ENCODE measurements at places on chromosomes 3 and 15.

DNA sequence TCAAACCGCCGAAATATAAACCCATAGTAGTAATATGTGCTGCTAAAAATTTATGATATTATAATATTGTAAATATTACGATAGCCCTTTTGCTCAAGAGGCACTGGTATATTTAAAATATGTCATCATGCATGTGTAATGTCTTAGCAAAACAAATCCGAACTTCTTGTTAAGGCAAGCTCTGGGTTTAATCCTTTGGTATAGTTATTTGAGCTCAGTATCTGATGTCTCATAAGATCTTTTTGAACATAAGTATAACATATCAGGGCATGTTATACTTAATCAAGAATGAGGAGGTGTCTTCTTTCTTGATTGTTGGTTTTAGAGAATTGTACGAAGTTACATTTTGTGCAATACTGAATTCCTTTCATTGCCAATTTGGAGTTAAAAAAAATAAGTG lies 154.1 kb upstream of the CBLB start:
- DNase-seq, result no peak

DNA sequence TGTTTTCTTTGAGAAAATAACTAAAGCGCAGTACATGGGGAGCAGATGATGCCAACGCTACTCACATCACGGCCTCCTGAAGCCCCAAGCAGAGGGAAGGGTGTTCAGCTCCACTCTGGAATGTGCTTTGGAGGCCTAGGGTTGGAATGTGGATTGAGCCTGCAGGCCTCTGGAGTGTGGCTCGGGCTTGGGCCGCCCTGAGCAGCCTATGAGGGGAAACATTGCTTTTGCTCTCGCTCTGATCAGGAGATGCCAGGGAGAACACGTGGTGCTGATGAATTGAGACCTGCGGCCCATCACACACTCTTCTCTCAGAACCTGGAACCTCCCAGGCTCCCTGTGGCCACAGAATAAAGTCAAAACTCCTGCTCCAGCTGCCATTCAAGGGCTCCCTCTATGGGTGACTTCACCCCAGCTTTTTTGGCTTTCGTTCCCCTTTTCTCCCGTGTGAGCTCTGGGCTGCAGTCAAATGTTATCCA lies 23.3 kb downstream of the CCDC13 start:
- no peak for DNase-seq

GRCh38 chr3:193853511-193854219 lies 260.7 kb downstream of the OPA1 start:
- no peak for DNase-seq

GRCh38 chr15:57422113-57422754 lies 45.9 kb downstream of the CGNL1 start:
- DNase-seq, result no peak

- no peak for DNase-seq
Observed at GRCh38 chr3:55955891-55956477, 468.9 kb upstream of the WNT5A start.

DNA sequence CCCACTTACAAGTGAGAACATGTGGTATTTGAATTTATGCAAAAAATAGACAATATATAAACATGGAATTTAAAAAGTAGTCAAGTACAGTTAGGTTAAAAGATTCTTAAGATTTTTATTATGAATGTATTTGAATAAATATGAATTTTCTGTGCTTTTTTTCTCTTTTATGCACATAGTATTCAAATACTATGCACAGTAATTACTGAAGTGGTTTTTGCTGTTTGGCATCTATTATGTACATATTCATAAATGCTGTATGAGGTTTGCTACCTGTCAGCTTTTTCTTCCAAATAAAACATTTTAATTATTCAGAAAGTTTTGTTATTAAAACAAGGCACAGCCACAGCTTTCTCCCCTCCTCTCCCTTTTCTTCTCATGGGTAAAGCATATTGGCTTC lies 1272.7 kb downstream of the NSUN3 start:
- no peak for DNase-seq

GRCh38 chr3:178174201-178174915 lies 361.9 kb upstream of the KCNMB2 start:
- no peak for DNase-seq

DNA sequence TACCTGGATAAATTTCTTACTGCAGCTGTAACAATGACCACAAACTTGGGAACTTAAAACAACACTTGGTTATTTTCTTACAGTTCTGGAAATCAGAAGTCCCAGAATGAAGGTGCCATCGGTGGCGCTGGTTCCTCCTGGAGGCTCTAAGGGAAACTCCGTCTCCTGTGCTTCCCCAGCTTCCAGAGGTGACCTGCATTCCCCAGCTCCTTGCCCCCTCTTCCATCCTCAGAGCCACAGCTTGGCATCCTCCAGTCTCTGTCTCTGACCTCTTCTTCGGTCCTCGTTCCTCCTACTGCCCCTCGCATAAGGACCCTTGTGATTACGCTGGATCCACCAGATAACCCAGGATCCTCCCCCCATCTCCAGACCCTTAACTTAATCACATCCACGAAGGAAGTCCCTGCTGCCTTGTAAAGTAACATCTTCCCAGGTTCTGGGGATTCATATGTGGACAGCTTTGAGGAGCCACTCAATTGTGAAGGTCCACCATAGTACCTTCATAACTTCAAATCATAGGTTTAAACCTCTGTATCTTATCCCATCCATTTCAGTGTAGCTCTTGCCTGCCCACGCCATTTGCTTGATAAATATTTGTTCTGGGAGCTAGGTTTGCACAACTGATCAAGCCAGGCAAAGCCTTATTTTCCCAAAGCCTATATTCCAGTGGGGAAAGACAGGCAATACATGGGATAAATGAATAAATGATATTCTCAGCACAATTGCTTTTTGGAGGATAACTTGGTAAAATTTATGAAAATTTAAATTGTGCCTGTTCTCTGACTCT lies 34.8 kb downstream of the KLF15 start:
- no peak for DNase-seq

GRCh38 chr3:36362216-36362615 lies 18.1 kb upstream of the STAC start:
- no peak for DNase-seq

DNA sequence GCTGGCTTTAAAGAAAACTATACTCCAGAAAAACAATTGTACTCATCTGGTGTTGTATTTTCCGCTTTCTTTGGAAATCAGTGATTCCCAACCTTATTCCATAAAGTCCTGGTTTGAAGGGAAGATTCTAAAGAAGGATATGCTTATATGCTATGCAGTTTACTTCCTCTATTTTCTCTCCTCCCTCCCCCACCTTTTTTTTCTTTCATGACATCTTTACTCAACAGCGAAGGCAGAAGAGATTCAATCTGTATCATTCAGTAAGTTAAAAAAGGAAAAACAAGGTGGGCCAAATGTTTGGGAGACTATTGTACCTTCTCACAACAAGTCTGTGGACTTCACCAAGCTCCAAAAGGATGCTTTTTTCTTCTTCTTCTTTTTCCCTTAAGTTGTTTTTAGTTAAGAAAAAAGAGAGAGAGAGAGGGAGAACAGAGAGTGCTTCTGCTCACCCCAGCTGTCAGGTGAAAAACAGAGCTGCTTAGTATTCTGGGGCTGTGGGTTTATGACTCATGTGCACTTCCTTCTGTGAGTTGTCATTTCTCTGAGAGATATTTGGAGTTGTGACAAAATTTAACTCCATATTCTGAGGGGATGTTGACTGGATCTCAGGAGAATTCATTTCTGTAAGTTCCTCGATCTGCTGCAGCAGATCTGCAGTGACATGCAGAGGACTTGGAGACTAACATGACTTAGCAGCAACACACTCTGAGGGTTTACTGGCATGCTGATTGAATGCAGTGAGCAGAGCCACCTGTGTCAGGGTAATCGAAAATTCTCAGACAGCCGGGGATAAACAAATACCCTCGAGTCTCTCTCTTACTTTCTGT lies 70.7 kb downstream of the SSR3 start:
- DNase-seq, result no peak

DNA sequence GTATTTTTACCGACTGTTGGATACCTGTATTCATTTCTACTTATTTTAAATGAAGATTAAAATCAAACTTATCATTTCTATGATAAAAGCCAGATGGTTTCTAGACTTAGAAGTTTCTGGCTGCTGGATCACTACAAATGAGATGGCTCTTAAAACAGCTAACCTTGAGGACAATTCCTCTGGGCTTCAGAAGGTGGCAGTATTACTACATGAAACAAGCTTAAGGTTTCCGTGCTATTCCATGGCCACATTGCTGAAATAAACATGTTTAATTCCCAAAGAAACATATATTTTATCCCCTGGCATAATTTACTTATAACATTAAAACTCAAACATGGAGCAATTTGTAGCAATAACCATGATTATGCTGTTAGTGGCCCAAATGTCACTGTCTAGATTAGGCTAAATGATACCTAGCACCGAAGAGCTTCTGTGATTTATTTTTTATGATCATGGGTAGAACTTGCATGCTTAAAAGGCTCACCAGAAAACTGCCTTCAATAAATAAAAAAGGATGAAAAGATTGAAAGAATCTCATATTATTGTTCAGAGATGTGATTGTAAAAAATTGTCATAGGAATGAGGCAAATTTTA lies 204.0 kb upstream of the NANOGP8 start:
- no peak for DNase-seq

GRCh38 chr3:53224536-53224935 lies 31.3 kb downstream of the TKT start:
- DNase-seq, result no peak

- DNase-seq, result no peak
Observed at GRCh38 chr3:29363110-29363509, 82.2 kb downstream of the RBMS3 start.

- no peak for DNase-seq
Observed at GRCh38 chr3:42120866-42121265, 29.7 kb downstream of the TRAK1 start.

DNA sequence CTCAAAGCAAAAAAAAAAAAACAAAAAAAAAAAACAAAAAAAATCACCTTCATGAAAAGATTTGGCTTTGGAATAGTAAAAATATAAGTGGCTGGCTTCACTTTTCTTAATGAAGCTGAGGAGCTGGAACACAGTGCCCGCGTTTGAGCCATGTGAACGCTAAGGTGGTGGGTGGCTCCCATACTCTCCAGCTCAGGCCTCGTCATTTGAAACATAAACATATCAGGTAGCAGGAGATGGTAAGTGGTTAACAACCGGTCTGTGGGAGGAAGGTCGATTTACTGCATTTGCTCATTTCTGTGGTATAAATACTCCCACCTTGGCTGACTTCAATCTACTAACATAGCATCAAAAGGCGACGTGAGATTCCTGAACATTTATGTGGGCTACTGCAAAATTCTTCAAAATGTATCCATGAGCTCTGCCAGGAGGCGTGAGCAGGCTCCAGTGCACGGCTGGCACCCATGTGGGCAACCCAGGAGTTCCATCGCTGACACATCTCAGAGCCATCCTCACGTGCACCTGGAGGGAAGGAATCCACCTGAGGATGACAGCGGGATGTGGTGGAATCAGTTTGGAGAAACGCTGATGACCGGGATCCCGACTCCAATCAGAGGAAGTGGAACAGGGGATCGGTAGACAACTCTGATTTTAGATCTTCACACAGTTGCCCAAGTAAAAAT lies 157.6 kb downstream of the ATP10A start:
- no peak for DNase-seq

DNA sequence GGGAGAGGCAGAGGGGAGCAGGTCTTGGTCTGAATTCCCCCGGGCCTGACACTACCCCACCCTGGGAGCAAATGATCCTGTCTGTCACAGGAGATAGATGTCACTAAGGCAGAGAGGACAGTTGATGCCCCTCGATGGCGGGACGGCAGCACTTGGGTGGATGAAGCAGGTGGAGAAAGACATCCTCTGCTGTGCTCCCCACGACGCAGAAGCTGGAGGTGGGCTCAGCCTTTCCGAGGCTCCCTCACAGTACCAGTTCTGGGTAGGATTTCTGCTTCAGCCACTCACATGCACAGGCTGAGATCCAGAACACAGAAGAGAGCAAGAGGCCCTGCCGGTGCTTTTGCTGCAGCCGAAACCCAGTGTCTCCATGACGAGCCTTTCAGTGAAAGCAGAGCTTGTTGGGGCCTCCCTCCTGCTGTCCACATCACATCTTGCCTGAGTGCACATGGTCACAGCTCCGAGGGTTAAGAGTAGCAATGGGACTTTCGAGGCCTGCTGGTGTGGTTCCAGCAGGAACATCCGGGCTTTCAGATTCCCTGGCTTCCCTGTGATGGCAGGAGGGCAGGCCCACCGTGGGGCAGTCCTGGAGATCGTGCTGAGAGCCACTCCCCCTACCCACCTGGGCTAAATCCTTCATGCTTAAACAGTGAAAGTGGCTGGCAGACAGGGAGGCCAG lies 107.3 kb upstream of the PRR20G start:
- no peak for DNase-seq

- DNase-seq, result no peak
Observed at GRCh38 chr3:153023896-153024295, 138.1 kb upstream of the RAP2B start.

DNA sequence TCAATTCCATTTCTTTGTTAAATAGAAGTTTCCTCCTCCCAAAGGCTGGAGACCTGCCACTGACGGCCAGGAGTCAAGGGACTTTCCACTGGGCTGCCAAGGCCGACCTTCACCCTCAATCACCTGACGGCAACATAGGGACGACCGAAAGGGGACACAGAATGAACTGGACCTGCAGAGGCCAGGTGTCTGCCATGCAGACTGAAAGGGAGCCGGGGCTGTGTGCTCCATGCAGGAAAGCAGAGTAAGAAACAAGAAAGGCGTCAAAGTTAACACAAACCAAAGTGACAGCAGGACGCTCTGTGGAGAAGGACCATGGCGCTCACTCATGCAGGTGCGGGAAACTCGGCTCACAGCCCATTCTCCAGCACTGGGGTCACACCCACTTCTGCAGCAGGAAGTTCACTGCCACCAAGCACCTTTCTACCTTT lies 26.1 kb downstream of the ZXDC start:
- DNase-seq, result peak; percentile 84

DNA sequence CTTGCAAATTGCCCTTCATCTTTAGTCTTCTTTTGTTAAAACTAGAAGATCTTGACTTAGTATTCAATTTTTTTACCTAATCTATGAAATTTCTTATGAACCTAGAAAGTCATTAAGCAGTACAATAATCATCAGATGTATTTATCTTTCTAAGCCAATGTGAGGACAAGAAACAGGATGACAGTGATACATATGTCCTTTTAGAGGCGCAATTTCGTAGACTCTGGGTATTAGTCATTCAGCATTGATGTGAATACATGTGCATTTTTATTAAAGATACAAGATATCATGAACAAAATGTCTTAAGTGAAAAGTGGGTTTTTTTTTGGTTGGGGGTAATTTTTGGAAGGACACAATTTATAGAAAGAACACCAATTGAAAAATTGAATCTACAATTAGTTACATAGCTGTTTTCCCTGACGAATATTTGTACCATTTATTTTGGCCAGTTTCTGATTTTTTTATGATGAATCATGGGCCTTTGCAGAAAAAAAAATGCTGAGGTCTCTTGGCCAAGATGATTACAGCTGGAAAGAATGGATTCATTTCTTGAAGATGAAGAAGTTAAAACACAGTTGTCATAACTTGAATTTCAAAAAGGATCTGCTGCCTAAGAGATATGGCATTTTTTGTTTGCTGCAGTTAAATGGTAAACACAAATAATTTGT lies 48.9 kb upstream of the AGTR1 start:
- DNase-seq, result no peak

GRCh38 chr3:33892655-33893054 lies 94.2 kb downstream of the PDCD6IP start:
- no peak for DNase-seq

Measured in left lobe of liver (tissue), 2 donors.